ENCODE measurements at places on chromosomes 16 and 17. TPM values are rescaled to one million over a fixed set of nuclear protein-coding genes. Genes with fewer than 3 reads are reported as not detected.

GRCh38 chr17:58337210-58337599 lies 8.6 kb upstream of the TSPOAP1 start:
- no peak for DNase-seq

- DNase-seq = no peak
Observed at GRCh38 chr17:32563583-32563982, 76.8 kb downstream of the CDK5R1 start.

GRCh38 chr17:56309897-56310296 lies 156.6 kb downstream of the ANKFN1 start:
- DNase-seq = no peak

- DNase-seq = no peak
Observed at GRCh38 chr17:4588391-4588790, 4.1 kb downstream of the SMTNL2 start.

DNA sequence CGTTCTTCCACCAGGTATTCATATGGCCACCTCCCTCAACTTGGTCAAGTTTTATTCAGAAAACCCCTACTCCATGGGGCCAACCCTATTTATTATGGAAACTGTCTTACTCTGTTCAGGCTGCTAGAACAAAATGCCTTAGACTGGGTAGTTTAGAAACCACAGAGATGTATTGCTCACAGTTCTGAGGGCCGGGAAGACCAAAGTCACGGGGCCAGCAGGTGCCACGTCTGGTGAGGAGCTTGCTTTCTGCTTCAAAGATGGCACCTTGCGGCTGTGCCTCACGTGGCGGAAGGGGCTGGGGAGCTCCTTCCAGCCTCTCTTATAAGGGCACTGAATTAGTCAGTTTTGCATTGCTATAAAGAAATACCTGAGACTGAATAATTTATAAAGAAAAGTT lies 74.3 kb downstream of the AXIN2 start:
- no peak for DNase-seq

DNA sequence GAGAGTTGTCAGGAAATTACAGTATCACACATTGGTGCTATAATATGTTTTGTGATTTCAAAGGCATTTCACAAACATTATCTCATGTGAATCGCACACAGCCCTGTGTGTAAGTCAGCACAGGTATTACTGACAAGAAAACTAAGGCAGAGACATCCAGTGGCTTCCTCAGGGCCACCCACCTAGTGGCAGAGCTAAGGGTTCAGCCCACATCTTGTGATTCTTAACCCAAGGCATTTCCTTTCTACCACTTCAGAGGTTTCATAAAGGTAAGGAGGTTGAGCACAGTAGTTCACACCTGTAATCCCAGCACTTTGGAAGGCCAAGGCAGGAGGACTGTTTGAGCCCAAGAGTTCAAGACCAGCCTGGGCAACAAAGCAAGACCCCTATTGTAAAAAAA lies 58.2 kb downstream of the STX8 start:
- DNase-seq = no peak

- no peak for DNase-seq
Observed at GRCh38 chr17:520447-521182, 168.0 kb upstream of the RPH3AL start.

DNA sequence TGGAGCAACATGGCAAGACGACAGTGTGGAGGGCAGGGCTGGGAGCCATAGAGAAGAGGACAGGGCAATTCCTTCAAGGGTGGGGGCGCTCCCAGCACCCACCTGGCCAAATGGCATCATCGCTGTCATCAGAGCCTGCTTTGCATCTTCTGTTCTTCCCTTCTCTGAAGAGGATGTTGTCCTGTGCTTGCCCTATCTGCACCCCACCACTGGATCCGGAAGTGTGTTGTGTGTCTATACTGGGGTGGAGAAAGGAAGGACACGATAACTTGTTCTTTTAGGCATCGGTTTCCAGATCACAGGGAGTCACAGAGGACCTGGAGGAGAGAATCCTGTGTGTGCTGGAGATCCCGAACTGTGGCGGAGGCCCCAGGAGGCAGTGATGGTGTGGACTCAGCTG lies 25.7 kb upstream of the ANKRD40CL start:
- no peak for DNase-seq

The KCNH6 gene
- not detected for total RNA-seq

The MEFV gene
- total RNA-seq = not detected

The HEATR9 gene
- total RNA-seq = not detected

The MLYCD gene
- total RNA-seq = 1.4 TPM

The GNG13 gene
- not detected for total RNA-seq

The P2RX5 gene
- total RNA-seq = 4.0 TPM

The LGALS9B gene
- total RNA-seq = not detected

The PRRT2 gene
- 4.0 TPM for total RNA-seq
